AG10803 (cell line): ENCODE measurements at places on chromosomes 12 and 14.
A peak's percentile ranks its signal among the peaks of the same experiment; 100 is the strongest.

DNA sequence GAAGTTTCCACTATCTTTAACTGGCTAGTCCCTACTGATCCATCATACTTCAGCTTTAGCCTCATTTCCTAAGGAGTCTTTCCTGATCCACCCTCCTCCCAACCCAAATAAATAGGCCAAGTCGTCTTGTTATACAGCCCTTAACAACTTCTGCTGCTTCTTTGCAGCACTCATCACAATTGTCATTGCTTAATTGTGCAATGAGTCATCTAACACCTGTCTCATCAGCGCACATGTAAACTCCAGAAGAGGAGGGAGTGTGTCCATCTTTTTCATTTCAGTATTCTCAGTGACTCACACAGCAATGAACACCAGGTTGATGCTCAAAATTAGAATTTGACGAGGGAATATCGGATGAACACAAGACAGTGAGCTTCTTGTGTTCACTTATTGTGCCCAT is 87.3 kb downstream of the SUDS3 start:
- no peak for DNase-seq

GRCh38 chr12:123533672-123534643 is at the start of gene RILPL1:
Gene RILPL1 (minus strand): TSS chr12:123533719. CDS start chr12:123533482, 237 bp downstream.
- peak; percentile 42 for DNase-seq

- no peak for DNase-seq
Measured at GRCh38 chr12:33322519-33322918, 117.1 kb downstream of the SYT10 start.

- no peak for DNase-seq
Measured at GRCh38 chr12:82728710-82729109, 42.0 kb downstream of the TMTC2 start.

- no peak for DNase-seq
Measured at GRCh38 chr12:70581208-70581607, 56.0 kb downstream of the PTPRB start.

DNA sequence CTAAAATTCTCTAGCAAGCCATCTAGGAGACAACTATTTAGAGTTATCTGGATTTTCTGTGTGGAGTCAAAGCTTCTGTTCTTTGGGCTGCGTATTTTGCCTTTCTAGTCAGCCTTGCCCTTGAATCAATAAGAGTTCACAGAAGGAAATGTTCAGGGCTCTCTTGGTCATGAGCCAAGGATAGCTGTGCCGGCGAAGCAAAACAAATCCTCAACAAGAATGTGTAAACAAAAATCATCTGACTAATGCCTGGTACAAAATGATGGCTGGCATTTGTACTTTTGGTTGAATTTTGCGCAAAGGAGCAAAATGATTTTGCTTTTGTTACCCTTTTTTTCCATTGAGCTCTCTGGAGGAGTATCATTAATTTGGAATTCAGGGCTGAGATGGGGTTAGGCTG is 171.1 kb downstream of the DACT1 start:
- DNase-seq: peak; percentile 72

GRCh38 chr12:65248656-65249633 is 29.5 kb upstream of the MSRB3 start:
- no peak for DNase-seq

- DNase-seq: no peak
Measured at GRCh38 chr12:66678338-66679275, at the start of gene GRIP1. Gene GRIP1 (minus strand): TSS chr12:66679076. CDS start chr12:66678904, 172 bp downstream.

GRCh38 chr12:61490526-61491498 is 769.4 kb upstream of the USP15 start:
- no peak for DNase-seq

DNA sequence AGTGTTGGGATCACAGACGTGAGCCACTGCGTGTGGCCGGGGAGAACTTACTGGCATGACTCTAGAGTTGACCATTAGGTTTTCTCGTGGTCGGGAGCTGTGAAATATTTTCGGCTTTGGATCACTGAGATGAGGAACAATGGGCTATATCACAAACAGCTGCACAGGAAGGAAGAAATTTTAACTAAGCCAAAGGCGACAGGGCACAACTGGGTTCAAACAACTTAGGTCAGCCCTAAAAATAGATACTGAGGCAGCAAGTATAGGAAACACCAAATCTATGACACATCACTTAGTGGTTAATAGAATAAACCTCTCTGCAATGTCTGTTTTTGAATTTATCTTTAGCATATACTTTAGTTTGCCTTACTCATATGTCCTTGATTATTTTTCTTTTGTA is 162.9 kb downstream of the LRIG3 start:
- DNase-seq: peak; percentile 81

- peak; percentile 96 for DNase-seq
Measured at GRCh38 chr14:55398679-55399078, 13.0 kb downstream of the ATG14 start.

DNA sequence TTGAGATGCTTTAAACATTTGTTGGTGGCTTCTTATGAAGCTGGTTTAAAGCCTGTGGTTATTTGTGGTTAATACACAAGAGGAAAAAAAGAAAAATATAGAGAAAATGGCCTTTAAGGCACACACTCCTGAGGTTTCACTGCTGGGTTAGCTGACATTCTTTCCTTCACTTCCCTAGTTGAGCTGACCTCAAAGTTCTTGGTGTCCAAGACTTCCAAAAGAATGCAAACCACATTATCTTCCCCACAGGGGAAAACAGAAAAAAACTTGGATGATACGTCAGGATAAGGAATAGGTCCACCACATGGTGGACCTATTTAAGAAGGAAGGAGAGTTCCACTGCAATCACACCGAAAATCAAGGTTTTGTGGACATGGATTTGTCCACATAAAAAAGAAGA is 94.3 kb downstream of the SLC25A21 start:
- peak; percentile 63 for DNase-seq

DNA sequence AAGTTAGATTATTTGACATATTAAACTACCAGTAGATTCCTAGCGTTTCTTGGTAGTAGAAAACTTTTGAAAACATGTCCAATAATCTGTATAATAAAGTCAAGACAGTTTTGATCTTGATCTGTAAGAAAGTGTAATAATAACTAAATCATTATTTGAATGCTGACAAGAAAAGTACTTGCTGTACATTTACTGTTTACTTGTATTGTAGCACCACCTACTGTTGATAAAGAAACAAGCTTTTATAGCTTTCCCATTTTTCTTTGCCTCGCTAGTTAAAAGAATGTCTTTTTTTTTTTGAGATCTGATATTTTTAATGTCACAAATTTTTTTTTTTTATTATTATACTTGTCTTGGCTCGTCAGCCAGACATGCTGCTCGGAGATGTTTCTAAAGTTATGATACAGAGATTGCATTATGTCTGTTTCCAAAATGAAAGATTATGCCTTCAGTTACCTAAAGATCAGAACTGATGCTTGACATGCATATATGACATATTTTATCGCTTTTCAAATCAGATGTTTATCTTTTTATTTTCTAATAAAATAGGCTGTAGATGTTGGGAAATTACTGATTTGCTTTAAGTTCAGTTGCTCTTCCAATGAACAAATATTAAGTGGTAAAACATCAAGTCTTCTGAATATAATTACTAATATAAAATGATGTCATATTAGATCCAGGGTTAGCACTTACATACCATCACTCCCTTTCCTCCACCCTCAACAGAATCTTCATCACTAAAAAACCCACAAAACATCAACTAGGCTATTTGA is 140.5 kb downstream of the AKAP6 start:
- peak; percentile 73 for DNase-seq

DNA sequence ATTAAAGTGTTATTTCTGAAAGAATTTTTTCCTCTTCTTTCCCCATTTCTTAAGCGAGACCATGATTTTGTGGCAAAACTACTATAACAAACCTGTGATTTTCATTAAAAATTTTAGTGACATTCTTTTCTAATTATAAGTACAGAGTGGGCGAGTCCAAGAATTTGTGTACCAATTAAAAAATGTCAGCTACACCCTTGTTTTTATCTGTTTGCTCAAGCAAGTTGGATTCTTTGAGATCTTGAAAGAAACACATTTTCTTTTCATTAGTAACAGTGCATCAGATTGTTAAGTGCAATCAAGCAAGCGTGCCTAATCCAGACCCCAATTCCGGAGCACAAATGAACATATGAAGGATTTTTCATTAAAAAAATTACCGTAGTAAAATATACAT is 338.8 kb upstream of the DDHD1 start:
- DNase-seq: peak; percentile 4

- DNase-seq: no peak
Measured at GRCh38 chr14:62098357-62098756, 336.1 kb downstream of the SNAPC1 start.
